Stimulated activated CD8-positive, alpha-beta memory T cell treated with anti-CD3 and anti-CD28 coated beads, Interleukin-12 subunit alpha, Interleukin-12 subunit beta, amount 100 ng/mL, for 4 hours (primary cell): ENCODE measurements at places on chromosomes 4 and X.

DNA sequence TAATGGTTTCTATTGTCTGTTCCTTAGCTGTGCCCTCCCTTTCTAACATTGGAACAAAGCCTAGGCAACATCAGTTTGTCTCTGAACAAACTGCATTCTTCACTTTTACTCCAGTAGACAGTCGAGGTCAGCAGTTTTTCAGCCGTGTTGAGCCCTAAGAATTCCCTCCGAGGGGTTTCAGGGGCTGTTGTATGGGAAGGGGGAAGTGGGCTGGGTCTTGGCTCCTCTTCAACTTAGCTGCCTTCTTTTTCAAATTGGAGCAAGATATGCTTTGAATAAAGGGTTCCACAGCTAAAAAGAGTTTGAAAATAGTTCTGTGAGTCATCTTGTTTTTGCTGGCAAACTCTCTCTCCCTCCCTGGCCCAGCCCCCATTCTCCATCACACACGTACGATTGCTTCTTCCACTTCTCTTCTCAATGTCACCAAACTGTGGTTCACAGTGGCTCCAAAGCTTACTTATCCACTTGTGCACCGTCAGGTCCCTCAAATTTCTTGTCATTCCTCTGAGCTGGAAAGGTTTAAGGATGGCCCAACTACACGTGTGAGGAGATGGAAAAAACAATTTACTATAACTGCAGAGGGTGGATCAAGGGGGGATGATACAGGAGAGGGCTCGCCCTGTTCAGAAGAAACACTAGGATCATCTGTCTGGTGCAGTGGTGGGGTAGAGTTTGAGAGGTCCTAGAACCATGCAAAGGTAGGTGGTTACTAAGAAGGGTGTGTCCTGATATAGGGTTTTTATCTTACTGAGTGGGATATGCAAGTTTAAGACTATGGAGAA, 9.2 kb upstream of the MAML3 start:
- DNase-seq: no peak

GRCh38 chr4:169164669-169165415, 105.9 kb downstream of the SH3RF1 start:
- DNase-seq: no peak

GRCh38 chr4:86294883-86295282, 65.0 kb downstream of the MAPK10 start:
- no peak for DNase-seq

- DNase-seq: no peak
Measured at GRCh38 chrX:153245288-153245731, 66.2 kb downstream of the MAGEA1 start.

DNA sequence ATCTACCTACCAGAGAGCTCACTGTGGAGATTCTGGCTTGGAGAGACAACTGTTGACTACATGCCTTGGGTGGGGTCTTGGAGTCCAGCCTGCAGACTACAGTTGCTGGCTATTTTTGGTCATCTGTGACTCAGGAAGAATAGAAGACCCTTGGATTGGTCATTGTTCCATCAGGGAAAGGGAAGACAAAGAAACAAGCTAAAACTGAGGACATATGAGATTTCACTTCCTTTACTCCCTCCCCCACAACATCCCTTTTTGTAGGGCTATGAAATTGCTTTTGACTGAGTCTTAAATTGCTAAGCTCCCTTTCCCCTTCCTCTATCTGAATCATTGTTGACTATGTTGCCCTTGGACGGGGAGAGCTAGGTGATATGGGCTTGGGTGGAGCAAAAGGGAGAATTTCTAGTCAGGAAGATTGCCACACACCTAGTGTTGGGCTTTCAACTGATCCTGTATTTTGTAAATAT, 11.7 kb downstream of the MSN start:
- no peak for DNase-seq
